Endothelial cell (in vitro differentiated cells): ENCODE measurements at places on chromosomes 4 and X. TPM values are rescaled to one million over a fixed set of nuclear protein-coding genes. Genes with fewer than 3 reads are reported as not detected.

Gene STK26
- total RNA-seq, result 29.7 TPM

Gene HELQ
- 14.7 TPM for total RNA-seq

Gene VCX3B
- 0.23 TPM for total RNA-seq

Gene DDX53
- not detected for total RNA-seq

Gene ADH1A
- not detected for total RNA-seq

Gene NKX6-1
- total RNA-seq, result 14.6 TPM

Gene CTAG1A
- total RNA-seq, result not detected

Gene PAGE2
- not detected for total RNA-seq

Gene BEX1
- total RNA-seq, result 60.3 TPM

Gene CORIN
- 0.51 TPM for total RNA-seq
